ENCODE measurements at places on chromosomes 2 and 18.

GRCh38 chr18:77049938-77050337 lies 82.6 kb downstream of the MBP start:
- no peak for DNase-seq

DNA sequence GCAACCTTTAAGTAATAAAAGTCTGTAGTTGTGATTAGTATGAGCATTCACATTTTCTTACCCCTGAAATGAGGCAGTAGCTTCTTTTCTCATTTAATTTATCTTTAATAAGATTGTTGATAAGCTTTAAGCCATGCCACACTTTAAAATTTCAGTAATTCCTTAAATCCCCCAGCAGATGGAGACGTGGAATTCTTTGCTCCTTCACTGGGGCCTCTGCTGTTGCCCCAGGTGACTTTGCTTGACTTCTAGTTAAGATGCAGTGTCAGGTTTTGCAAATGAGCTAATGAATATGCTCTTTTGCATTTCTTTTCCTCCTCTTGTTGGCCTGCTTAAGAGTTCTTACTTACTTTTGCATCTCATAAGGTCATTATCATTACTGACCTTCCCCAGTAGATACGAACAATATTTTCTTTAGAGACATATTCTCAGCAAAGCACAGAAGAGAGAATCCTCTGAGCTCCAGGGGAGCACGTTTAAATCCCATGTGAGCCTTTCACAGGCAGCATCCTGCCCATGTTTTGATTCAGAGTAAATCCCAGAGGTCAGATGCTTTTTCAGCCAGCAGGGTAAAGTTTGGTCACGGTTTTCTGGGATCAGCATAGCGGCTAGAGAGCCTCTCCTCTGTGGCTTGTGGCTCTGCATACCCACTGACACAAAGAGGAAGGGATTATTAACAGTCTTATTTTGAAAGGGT lies 222.9 kb downstream of the PTPRM start:
- no peak for DNase-seq

GRCh38 chr2:72271766-72272641 lies 124.3 kb upstream of the CYP26B1 start:
- DNase-seq: no peak

GRCh38 chr2:239506101-239506857 lies 105.5 kb upstream of the HDAC4 start:
- DNase-seq: no peak

DNA sequence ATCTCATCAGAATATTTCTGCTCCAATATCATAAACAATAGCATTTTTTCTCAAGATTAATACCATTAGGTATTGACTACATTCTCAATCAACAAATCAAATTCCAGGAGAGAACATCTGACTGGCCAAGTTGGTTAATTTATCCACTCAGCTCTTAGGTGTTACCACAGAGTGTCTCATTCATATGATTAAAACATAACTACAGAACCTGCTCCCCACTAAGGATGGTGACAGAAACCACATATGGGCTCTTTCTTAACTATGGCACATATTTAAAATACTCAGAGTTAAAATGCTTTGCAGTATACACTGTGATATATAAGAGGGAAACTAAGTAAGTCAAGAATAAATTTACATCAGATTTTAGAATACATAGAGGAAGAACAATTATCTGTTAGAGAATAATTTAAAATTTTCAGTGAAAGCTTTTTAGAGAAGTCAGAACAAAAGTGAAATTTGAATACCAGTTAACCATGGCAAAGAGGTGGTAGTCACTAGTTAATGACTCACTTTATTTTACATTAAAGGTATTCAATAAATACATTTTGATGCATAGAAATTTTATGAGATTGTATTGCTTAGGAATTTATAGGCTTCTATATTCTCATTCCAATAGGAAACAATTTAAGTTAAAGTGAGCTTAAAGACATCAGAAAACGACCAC lies 1120.8 kb upstream of the TMEFF2 start:
- no peak for DNase-seq

DNA sequence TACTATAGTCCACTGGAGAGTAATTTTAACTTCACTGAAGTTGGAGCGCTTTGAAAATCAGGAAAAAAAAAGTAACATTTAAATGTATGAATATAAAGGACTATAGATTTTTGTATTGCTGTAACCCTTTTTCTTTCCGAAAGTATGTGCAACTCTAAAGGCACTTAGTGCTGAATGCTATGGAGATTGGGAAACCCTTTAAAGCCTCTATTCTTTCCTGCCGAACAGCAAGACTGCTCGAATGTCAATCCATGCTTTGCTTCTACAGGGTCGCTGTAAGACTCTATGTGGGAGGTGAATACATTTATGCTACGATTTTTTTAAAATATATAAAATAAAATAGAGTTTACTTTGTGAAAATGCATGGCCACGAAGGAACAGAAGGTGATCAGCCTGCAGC lies 825 bp downstream of the GRB14 start:
- DNase-seq: no peak
